ENCODE measurements at places on chromosomes 2 and 18.

- DNase-seq = no peak
These were observed 203.0 kb upstream of the EPHA4 start for GRCh38 chr2:221775096-221775495.

DNA sequence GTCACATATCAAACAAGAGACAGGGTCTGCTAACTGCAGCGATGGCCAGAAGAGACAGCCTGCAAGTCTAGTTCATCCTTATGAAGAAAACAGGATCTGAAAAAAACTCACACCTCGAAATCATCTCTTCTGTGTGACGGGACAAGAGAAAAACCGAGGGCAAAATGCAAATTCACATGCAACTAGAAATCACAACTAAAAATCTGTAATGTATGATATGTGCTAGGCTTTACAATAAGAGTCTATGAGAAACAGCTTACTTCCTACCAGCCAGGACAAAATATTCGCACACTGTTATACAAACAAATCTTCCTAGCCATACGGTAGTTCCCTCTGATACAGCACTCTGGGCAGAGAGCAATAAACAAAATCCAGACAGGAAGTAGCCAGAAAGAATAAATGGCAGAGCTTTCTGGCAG is 48.8 kb downstream of the ANKRD44 start:
- DNase-seq = peak; percentile 35

DNA sequence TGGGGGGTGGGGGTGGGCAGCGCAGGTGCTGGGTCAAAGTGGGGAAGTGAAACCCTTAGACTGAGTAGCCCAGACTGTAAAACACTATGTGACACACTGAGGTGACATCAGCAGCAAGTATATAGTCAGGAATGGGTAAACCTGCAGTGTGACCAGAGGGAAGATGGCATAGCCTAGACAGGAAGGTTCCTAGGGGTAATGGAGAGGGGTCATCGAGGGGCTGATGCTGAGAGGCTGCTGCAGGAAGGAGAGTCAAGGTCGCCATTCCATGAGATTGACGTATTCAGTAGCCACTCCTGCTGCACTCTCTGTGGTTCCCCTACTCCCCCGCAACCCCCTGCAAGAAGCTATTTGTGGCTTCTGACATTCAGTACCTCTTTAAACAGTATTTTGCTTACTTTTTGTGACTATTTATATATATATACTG is 111.7 kb downstream of the CHST9 start:
- no peak for DNase-seq

DNA sequence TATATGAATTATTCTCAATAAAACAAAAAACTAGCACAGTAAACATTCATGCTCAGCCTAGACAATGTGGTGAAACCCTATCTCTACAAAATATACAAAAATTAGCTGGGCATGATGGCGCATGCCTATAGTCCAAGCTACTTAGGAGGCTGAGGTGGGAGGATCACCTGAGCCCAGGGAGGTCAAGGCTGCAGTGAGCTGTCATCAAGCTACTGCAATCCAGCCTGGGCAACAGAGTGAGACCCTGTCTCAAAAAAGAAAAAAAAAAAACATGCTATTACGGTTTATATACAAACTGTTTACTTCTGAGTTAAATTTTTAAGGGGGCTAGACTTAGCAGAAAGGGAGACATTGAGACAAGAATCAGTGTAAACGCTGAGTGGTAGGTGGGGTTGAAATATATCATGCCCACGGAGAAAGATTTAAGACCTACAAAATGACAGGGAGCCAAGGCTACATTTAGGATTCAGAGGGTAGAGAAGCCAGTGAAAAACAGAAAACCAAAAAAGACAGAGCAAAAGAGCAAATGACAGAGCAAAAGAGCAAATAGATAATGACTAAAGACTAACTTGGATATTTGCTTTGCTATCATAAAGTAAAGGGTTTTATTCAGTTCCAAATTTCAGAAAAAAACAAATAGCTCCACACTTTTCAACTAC is 7.5 kb downstream of the TTC32 start:
- no peak for DNase-seq

DNA sequence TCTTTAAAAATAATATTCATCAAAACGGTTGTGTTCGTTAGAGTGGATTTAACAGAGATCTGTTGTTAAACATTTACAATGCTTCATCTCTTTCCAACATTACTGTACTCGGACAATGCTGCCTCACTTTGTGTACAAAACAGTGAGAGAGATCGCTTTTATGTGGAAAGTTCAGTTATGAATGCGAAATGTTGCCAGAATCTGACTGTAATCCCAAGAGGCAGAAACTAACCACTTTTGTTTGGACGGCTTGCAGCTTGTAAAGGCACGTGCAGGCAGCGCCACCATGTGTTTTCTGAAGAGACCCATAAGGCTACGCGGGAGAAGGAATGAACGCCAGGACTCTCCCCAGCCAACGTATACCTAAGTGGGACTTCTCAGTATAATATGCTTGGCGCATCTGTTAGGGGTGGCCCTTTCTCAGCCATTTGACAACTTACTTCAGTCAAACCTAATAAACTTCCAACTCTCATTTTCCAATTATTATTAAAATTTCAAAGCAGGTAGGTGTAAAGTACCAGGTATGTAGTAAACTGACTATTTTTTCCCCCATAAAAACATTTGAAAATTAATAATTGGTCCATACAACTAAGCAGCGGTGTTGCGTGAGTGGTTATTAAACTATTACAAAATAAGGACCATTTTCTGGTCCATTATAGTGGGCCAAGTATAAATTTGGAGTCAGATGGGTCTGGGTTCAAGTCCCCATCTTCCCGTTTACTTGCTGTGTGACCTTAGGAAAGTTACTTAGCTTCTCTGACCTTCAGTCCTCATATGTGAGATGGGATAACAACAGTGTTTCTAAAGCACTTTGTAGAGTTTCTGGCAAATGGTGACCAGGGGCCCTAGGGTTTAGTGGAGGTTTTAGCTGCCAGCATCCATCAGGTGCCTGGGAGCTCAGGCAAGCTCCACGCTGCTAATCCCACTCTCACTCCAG is 5.6 kb upstream of the NAPG start:
- DNase-seq = peak; percentile 92

- DNase-seq = peak; percentile 96
These were observed 239.0 kb upstream of the SMAD7 start for GRCh38 chr18:49189772-49190171.

DNA sequence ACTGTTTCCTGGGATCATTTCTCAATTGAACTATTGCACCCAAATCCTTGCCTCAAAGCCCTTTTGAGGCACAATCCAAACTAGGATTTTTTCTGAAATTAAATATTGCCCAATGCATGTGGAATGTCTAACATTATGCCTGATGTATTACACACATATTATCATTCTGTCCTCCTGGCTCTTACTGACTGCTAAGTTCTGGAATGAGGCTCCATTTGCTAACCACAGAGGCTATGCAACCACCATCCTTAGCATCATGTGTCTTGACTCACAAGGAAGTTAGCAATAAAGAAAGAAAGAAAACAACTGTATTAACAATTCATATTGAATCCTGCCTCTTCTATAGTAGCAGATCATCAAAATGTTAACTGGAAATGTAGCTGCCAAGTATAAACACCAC is 1142.7 kb downstream of the CNTNAP5 start:
- DNase-seq = no peak

DNA sequence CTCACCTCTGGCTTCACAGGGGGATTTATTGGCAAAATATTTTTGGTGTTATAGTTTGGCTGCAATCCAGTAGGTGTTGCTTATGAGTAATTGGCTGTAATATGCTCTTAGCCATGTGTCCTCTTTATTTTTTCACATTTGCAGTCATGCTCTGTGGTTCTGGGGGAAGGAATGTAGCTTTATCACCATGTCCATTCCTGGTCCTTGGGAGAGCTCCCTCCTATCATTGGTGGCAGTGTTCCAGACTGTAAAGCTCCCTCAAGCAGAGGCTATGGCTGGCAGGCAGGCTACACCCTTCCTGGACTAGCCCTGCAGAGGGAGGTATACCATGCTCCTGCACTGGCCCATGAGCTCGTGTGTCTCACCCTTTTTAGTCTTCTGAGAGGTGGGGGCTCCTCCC is 120.0 kb upstream of the FSIP2 start:
- DNase-seq = no peak

- DNase-seq = no peak
These were observed 34.2 kb downstream of the CHRNA1 start for GRCh38 chr2:174729797-174730697.

GRCh38 chr2:42141687-42142546 is 27.2 kb upstream of the EML4 start:
- peak; percentile 53 for DNase-seq

DNA sequence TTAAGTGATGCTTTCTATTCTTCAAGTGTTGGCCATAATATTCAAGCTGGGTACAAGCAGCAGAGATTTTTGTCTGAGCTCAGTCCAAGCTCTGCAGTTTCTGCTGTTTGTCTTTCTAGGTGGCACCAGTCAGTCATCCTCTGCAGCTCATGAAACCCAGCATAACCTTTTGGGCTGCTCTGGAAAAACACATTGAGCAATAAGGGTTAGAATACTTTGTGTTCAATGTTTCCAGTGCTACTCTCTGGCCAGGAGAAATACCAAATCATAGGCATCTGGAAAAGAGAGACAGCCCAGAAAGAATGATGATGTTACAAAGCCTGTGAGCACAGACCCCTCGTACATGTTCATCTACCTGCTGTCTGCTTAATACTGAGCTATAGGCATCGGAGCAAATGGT is 19.5 kb upstream of the WIPF1 start:
- DNase-seq = no peak

DNA sequence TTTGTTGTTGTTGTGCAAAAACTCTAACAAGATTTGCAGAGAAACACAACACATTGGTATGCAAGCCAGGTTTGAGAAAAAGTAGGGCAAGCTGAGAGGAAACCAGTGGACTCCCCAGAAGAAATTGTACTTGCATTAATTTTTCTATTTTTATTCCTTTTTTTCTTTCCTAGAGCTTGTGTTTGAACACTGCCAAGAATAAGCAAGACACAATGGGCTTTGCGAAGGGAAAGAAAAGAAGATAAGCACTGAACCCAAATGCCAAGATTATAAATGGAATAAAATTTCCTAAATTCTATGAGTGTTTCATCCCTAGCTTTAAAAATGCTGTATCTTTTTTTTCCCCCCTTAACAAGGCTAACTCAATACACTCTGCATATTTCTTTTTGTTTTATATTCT is 17.0 kb upstream of the CYTIP start:
- DNase-seq = no peak

Measured in pons (tissue), 1 donor.